ENCODE measurements at places on chromosomes 1 and 21.

GRCh38 chr1:194512957-194513356 is 1326.5 kb upstream of the B3GALT2 start:
- no peak for DNase-seq

DNA sequence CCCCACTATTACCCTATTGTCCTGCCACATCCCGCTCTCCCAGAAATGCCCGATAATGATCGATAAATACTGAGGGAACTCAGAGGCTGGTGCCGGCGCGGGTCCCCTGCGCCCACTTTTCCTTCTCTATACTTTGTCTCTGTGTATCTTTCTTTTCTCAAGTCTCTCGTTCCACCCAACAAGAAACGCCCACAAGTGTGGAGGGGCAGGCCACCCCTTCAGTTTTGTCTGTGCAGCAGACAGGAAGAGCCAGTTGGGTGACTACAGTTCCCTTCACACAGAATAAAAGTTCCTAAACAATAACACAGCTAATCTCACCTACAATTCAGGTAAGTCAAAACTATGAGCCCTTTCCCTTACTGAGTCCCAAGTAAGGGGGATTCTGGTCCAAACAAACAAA is 423.7 kb downstream of the SMYD3 start:
- DNase-seq: no peak

DNA sequence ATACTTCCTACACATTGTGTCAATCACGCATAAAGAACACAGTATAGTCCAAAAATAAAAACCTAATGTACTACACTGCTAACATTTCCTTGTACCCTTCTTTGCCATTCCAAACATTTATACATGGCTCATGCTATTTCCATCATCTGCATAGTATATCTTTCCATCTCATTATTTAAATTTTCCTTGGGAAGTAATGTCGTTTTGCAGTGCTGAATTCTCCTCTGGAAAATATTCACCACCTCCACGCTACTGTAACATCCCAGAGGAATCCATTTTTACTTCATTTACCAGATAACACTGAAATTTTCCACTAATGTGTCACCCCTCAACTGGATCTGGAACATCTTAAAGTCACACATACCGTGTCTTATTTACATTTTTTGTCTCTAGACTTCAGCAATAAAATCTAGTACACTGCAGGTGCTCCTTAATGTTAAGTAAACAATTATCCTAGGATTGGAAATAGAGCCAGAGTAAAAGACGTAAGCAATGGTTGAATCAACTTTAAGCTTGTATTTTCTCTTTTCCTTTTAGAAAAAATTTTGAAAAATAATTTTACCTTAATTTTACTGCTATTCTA is 881.0 kb downstream of the AMY1C start:
- no peak for DNase-seq

DNA sequence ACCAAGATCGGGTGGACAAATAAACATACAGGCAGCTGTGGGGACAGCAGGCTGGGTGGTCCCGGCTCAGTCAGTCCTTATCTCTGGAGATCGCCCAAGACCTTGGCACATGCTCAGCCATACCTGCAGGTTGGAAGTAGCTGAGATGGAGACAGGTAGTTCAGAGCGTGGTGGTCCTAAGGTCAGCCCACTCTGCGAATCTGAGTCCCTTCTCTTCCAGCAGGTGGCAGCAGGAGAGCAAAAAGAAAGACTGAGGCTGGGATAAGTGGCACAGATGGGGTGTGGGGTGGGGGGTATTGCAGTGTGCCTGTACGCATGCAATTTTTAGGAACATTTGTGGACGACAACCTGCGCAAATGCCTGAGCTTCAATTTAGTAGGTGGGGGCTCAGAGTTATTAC is 104.9 kb downstream of the TENT5C start:
- DNase-seq: no peak

- DNase-seq: no peak
Observed at GRCh38 chr1:65820983-65821382, 28.3 kb downstream of the PDE4B start.

DNA sequence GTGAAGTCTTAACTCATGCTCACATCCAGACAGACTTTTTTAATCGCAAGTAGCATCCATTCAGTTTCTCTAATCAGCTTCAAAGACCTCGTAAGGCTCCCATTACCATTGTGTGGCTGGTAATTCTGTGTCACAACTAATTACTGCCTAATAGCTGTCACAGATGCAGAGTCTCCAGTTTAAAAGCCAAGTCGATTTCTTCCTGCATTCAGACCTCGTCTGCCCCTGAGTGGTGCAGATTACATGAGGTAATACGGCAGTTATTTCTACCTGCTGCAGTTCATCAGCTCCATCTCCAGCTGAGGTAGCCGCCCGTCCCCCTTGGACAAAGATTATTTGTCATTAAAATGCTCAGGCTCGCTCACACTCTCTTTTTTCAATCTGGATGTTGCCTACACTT is 34.4 kb upstream of the OLIG2 start:
- no peak for DNase-seq

- DNase-seq: no peak
Observed at GRCh38 chr21:20276954-20277353, 721.3 kb upstream of the NCAM2 start.

GRCh38 chr1:71828431-71829012 is 453.8 kb downstream of the NEGR1 start:
- DNase-seq: peak; percentile 25

- no peak for DNase-seq
Observed at GRCh38 chr1:7657287-7658016, 113.6 kb upstream of the VAMP3 start.

- no peak for DNase-seq
Observed at GRCh38 chr1:86153836-86154235, 2.7 kb downstream of the COL24A1 start.

DNA sequence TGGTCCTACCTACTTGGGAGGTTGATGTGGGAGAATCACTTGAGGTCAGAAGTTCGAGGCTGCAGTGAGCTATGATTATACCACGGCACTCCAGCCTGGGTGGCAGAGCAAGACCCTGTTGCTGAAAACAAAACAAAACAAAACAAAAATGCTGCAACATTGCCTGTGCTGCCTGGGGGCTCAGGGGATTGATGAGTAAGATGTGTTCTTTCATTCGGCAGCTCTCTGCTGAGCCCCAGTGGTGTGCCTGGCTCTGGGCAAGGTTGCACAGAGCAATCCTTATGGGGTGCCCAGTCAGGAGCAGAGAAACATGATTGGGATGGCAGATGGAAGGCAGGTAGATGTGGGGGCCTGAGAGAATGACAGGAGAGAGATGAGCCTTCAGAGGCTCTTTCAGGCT is 28.6 kb upstream of the KDM4A start:
- DNase-seq: no peak

DNA sequence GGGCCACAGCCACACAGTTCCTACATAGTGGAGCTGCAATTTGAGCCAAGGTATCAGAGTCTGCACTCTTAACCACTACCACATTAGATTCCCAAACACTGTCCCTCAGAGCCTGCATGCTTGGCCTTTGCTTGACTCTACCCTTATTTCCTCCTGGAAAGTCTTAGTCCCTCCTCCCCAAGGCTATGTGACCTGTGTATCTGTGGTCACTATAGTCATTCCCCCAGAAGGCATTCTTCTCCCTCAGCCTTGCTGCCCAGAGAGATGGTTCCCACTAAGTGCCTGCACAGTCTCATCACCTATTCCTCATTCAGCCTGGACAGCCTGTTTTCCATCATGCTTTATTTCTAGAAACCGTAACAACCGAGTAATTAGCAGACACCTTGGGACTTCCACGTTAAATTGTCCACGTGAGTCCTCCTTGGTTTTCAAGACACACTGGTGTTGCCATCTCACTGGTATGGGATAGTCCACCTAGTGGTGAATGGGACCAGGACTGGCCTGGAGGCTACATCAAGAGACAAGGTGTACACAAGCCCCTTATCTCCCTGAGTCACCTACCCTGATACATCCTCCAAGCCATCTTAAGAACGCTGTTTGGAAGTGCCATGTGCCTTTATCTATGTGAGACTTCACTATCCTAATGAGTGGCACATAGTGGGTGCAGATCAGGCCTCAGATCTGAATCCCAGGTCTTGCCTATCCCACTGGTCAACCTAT is 3.8 kb upstream of the ZNF648 start:
- no peak for DNase-seq

DNA sequence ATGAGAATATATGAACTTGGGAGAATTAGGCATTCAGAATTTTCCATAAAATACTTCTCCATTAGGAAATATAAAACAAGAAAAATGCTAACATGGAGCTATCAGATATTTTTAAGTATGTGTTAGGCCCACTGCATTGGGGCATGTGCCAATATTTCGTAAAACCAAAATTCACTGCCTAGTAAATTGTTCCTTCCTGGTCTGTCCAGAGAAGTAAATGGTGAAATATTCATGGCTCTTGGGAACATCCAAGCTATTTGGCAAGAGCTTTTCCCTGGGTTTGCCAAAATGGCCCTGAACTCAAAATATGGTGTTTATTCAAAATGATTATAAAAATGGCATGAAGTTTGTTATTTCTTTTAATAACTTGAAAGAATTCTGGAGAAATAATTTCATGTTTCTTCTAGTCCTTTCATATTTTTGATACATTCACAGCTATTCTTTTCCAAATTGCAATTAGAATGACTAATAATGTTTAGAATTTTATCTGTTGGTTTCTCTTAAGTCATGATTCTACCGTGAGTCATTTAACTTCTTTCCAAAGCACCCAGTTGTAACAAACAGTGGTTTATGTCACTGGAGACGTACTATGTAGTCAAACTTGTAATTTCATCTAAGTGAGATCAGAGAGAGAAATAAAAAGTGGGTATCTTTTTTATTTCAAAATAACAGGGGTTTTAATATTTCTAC is 25.7 kb upstream of the SLC19A2 start:
- no peak for DNase-seq

- DNase-seq: no peak
Observed at GRCh38 chr1:168656485-168656884, 72.5 kb downstream of the DPT start.

DNA sequence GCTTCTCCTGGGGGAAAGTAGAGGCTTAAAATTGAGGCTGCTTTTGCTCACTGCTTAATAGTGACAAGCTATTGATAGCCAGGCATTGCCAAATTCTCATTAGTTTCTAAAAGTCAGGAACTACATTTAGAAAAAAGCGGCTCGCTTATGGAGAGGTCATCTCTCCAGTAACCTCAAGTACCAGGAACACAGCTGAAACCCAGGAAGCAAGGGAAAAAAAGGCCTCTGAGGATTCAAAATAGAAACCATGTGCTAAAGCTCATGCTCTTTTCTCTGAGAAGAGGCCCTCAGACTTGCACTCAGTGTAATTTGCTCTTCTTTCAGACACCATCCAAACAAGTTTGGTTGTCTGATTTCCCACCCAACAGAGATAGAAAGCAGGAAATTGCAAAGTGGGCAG is 261.4 kb upstream of the USP25 start:
- peak; percentile 32 for DNase-seq

- DNase-seq: no peak
Observed at GRCh38 chr1:166844791-166845190, 5.5 kb downstream of the POGK start.

GRCh38 chr21:26460621-26461020 is 112.5 kb downstream of the CYYR1 start:
- DNase-seq: no peak

- DNase-seq: no peak
Observed at GRCh38 chr1:231376101-231376500, 38.0 kb downstream of the SPRTN start.
